Globus pallidus (tissue), 1 donor: ENCODE measurements at places on chromosomes 4 and X.

DNA sequence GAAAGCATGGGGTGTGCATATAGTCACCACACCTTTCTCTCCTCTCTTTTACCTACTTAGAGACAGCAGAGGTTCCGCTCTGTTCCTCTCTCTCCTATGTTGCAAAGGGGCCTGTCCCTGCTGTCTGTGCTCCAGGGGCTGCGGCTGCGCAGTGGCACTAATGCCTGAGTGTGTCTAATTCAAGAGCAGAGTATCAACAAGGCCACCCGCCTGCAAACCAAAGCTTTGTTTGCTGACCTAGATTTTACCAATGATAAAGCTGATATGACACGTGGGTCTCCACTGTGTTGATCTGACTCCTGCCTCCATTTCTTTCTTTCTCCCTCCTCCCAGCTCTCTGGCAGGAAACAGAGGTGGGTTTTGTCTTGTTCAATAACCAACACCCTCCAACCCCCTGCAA is 74.9 kb downstream of the NSG1 start:
- no peak for DNase-seq

DNA sequence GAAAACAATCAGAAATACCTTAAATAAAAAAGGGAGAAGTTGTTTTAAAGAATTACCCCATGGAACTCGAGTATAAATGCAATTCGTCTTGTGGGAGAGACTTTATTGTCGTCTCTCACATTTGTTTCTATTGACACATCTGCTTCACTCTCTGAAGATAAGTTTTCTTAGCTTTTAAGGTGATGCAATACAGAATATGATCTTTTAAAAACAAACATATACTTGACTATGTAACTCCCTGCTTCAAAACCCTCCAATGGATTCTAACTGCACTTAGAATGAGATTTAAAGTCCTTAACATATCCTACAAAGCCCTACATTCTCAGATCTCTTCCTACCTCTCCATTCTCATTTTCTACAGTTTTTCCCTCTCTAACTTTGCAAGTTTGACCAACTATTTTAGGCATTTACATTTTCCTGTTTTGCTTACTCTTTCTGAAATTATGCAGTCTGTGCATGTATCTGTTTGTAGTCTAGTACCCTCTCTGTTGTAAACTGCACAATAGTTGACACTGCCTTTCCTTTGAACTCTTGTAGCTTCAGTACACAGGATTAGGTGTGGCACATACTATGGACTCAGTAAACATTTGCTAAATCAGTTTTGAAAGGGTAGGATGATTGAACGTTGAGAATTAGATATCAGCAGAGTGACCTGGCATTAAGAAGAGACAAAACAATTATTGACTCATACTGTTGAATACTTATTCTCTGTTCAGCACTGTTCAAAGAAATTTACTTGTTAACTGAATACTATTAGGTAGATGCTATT is 59.8 kb downstream of the AGTR2 start:
- DNase-seq, result no peak

DNA sequence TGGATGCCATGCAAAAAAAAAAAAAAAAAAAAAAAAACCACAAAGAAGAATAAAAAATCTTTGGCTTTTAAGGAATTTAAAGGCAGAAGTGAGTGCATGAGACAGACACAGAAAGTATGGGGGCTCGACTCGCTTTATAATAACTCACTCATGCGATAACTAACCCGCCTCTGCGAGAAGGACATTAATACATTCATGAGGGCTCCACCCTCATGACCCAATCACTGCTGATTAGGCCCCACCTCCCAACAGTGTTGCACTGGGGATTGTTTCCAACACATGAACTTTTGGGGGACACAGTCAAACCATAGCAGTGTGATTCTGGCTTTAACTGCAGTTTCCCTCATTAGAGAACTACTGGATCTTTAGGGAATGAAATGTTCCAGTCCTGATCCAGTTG is 78.1 kb downstream of the QDPR start:
- no peak for DNase-seq

- no peak for DNase-seq
Measured at GRCh38 chr4:35760807-35761206, 483.5 kb downstream of the ARAP2 start.

- DNase-seq, result no peak
Measured at GRCh38 chrX:18941896-18942295, 42.0 kb downstream of the PHKA2 start.

DNA sequence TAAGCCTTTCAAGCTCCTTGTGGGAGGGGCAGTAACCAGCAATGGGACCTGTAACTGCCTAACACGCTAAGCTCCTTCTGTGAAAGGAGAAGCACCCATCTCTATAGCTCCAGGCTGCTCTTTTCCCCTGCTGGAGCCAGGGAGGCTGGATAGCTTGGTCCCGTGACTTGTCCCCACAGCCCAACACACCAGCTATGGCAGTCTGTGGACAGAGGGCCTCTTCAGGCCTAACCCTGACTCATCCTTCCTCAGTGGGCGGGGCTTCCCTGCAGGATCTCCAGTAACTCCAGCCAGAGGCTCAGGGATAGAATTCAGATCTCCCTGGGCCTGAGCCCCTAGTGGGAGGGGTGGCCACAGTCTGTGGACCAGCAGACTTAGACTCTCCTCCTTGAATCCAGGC is 1290.1 kb downstream of the PCDH7 start:
- DNase-seq, result no peak

DNA sequence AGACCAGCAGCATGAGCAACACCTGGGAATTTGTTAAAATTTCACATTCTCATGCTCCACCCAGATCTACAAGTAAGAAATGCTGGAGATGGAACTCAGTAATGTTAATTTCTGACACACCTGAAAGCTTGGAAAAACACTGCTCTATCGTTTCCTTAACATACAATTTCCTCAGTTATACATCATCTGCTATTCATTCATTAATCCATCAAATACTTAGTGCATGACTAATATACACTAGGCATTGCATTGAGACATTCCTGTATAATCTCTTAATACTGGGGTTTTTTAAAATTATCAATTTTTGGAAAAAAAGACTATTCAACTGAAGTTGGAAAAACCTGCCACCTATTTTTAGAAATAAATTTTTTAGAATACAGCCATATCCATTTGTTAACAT is 106.1 kb downstream of the CHM start:
- no peak for DNase-seq

DNA sequence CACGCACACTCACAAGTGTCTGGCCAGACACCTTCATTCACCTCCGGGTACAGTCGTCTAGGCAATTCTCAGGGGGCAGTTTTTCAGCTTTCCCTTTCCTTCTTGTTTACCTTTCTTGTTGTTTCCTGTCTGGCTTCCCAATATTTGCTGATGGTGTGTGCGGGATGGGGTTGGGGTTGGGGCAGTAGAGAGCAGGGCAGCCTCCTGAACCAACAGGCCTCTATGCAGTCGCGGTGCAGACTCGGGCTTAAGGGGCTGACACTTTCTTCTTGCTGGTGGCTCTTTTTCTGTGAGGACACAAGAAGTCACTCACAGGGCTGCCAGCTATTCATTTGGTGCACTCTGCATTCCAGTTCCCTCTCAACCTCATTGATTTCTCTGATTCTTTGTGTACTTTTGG is 56.4 kb downstream of the NBDY start:
- DNase-seq, result no peak

DNA sequence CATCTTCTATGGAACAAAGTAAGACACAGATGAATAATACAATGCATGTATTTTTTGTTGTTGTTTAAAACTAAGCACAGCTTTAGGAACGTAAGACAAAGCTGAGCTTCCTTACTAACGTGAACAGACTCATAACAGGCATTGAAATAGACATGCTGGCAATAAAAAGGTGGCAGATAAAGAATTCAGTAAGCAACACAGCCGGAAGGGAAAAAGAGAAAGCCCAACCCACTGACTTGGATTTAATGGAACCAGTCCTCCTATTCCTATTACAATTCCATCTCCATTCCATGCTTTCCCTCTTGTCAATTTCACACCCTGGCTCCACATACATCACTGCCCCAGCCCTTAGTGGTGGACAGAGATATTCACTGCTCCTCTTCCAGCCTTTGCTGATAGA is 182.1 kb downstream of the NSUN7 start:
- DNase-seq, result no peak

- DNase-seq, result no peak
Measured at GRCh38 chr4:548976-549375, 27.1 kb downstream of the TMEM271 start.

GRCh38 chr4:41638866-41639265 is 100.9 kb downstream of the LIMCH1 start:
- no peak for DNase-seq

GRCh38 chr4:55018978-55019377 is 106.4 kb downstream of the KDR start:
- no peak for DNase-seq

DNA sequence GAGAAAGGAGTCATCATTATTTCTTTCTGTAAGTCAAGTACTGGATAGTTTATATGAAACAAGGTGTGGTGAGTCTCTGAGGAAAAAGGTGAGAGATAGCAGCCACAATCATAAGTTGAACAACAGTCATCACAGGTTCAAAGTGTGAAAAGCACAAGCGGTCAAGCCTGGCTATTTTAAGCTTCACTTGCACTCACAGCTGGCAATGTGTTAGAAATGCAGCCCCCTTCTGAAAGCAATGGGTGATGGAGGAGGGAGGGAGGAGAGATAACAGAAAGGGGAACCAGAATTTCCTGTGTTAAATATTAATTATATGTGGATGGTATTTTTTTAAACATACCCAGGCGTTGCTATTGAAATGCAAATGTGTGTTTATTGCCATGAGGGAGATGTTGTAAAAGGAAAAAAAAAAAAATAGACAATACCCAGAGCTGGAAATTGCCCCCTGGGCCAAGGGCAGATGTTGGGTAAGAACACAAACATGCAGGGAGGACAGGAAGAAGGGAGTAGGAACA is 26.9 kb upstream of the BMP3 start:
- DNase-seq, result no peak

GRCh38 chr4:19005211-19005610 is 983.7 kb upstream of the LCORL start:
- DNase-seq, result no peak

- DNase-seq, result no peak
Measured at GRCh38 chr4:39525822-39526690, 1.2 kb downstream of the UGDH start.

GRCh38 chrX:103817502-103817901 is 14.6 kb downstream of the RAB9B start:
- DNase-seq, result peak; percentile 60

- no peak for DNase-seq
Measured at GRCh38 chr4:131098976-131099375, 2003.0 kb downstream of the C4orf33 start.

DNA sequence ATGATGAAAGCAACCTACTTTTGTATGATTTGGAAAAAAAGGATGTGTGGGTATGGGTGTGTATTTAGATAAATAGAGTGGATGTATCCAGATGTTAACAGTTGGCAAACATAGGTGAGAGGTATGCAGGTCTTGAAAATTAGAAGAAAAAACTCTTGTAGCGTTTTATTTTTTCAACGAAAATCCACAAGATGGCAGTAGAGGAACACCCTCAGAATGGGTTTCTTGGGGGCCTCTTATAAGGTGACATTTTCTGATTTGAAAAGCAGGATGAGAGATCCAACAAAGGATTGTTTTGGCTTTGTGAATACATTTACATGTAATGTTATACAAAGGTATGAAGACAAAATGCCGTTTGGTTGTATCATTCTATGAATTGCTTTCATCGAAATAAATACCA is 68.3 kb downstream of the FMR1NB start:
- peak; percentile 24 for DNase-seq

DNA sequence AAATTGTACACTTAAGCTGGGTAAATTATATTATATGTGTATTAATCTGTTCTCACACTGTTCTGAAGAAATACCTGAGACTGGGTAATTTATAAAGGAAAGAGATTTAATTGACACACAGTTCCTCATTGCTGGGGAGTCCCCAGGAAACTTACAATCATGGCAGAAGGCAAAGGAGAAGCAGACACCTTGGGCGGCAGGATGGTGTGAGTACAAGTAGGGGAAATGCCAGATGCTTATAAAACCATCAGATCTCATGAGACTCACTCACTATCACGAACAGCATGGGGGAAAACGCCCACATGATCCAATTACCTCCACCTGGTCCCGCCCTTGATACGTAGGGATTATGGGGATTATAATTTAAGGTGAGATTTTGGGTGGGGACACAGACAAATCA is 34.9 kb downstream of the PDE5A start:
- DNase-seq, result no peak

DNA sequence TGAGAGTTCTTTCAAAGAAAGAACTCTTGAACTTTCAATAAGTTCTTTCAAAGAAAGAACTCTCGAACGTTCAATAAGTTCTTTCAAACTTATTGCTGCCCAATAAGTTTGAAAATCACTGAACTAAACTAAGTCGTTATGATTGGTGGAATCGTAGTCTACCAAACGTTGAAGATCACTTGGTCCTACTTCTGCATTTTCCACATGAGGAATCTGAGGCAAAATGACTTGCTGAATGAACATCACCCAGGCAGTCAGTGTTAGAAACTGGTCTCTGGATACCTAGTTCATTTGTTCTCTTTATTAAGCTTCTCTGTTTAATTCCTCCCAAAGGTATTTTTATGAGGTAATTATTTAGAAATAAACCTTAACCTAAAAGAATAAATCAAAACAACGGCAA is 7.1 kb upstream of the CNOT6L start:
- DNase-seq, result no peak

DNA sequence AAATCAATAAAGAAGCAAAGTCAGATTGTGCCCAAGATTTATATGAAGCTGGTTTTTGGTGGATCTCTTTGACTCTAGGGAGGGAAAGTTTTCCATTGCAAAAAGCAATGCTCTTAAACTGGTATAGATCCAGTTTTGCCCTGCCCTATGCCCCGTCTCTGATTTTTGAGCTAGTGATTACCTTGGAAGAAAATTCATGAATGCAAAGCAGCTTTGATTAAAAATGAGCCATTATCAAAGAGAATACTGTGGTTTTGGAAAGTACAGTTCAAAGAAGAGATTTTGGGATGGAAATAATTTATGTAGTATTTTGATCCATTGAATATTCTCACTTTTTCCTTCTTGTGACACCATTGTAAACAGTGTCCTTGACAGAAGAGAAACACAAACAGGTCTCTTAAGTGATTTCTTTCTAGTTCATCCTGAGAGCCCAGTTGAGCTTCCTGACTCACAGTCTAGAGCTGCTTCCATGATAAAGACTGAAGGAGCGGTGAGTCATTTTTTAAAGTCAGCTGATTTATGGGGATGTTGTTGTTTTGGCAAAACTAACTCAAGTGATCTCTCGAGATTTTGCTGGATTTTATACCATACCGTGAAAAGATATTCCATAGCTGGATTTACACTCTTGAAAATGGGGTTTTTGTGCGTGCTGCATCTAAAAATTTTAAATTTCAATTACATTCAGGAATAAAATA is 76.7 kb downstream of the AFF1 start:
- no peak for DNase-seq

- no peak for DNase-seq
Measured at GRCh38 chrX:2955838-2956237, 26.7 kb upstream of the ARSD start.

GRCh38 chr4:16707874-16708273 is 190.6 kb downstream of the LDB2 start:
- DNase-seq, result no peak

DNA sequence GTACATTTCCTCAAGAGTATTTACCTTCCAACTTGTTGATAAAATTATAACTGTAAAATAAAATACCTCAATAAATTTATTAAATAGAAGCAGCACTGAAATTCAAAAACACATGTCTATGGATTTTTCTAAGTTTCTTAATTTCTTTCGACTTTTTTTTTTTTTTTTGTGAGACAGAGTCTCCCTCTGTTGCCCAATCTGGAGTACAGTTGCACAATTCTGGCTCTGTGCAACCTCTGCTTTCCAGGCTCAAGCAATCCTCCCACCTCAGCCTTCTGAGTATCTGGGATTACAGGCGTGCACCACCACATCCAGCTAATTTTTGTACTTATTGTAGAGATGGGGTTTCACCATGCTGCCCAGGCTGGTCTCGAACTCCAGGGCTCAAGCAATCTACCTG is 79.8 kb downstream of the IQCM start:
- no peak for DNase-seq
